ENCODE measurements at places on chromosomes 3 and 15.

DNA sequence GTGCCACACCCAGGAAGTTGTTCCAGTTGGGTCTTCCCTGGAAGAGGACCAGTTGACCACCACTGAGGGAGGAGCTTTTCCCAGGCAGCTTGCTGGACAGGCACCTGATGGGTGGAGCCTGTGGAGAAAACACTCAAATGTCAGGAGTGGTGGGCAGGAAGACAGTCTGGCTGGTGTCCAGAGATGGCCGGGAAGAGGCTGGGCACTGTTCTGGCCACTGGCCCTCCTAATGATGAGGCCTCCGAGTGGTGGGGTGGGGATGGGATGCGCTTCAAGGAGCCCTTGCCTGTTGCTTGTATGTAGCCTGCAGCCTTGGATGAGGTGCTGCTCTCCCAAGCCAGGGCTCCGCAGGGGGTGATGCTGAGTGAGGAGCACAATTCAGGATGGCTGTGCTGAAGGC lies 12.3 kb downstream of the PLEKHO2 start:
- DNase-seq, result no peak

DNA sequence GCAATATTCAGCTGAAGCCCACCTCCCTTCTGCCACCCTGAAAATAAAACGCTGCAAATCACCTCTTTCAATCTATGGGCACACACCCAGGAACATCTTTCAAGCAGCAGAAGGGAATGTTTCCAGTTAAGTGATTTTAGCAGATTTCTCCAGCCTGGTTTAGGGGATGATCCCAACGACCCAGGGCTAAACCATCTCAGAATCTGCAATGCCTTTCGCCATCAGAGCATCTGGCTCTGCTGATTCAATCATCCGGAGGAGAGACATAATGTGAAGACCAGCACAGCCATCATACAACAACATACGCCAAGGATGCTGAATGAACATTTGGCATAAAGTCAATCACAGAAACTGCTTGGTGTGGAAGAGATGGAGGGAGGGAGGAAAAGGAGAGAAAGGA lies 15.5 kb upstream of the LRRN1 start:
- no peak for DNase-seq

DNA sequence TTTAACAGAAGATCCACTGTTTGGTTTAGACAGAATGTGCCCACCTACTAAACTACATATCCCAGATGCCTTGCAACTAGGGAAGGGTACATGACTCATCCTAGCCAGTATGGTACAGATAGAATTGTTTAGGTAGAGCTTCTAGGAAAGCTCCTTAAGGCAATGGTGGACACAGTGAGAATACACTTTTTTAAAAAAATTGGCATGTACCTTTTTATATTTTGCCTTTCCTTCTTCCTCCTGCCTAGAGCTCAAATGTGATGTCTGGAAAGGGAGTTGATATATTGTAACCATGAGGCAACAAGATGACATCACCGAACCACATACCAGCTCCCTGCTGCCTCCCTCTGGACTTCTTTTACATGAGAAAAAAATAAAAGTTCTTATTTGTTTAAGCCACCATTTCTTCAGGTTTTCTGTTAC lies 14.4 kb upstream of the C3orf80 start:
- DNase-seq, result no peak

GRCh38 chr15:41849861-41850260 lies 11.2 kb downstream of the PLA2G4B start:
- no peak for DNase-seq

GRCh38 chr15:28943611-28944230 lies 57.9 kb downstream of the APBA2 start:
- no peak for DNase-seq

DNA sequence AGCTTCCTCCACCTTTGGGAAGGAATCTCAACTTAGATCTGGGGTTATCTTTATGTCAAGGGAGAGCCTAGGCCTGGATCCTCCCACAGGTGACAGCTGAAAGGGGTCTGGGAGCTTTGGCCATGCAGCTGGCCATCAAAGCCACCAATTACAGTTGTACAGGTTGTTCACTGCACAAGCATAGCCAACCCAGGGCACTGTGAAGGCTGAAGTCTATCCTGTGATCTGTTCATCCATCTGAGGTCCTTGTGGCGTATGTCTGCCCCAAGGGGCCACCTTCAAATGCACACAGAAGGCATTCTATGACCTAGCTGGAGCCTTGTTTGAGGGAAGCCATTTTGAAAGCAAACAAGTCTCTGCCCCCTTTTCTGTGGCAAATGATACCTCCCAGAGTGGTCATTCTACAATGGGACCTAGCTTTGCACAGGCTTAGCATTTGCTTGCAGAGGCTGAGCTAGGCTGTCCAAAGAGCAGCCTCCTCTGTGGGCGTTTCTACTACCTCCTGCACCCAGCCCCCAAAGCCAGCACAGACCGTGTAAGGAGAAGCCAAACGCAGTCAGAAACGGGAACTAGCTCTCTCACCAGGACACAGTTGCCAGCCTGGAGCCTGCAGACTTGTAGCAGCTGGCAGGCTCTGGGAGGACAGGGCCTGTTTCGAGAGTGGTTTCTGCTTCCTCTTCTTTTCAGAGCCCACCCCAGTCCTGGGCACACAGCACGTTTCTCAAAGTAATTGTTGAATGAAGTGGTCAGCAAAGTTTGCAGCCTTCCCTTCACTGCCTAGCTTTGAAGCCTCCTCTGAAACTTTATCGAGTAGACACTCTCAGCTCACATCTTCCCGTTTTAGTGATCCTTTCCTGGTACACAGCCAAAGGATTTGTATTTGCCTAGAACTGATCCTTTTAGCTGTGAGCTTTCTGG lies 157.3 kb upstream of the SMAD3 start:
- DNase-seq, result no peak

- DNase-seq, result peak; percentile 95
Measured at GRCh38 chr3:106345353-106346027, 476.7 kb upstream of the CBLB start.

DNA sequence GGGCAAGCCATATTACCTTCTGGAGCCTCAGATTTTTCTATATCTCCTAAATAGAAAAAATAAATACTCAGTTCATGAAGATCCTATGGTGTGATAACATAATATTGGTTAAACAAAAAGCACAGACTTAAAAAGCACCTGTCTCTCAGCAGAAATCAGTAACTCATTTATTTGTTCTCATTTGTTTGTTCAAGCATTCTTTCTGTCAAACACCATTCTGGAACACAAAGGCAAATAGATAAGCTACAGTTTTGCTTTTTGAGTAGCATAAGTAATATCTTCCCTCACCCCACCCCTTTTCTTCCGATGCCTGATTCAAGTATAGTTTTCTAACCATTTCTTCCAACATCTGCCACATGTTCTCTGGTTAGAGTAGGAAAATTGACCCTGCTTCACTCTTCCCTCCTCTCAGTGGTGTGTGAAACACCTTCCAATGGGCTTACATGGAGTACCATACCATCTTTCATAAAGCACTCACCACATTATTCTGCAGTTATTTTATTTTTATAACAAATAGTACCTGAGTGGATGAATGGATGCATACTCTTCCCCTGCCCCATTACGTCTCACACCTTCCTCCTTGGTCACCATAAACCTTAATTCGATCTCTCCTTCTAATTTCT lies 8.4 kb upstream of the IL1RAP start:
- DNase-seq, result no peak

GRCh38 chr3:133901083-133901482 lies 5.4 kb upstream of the RAB6B start:
- no peak for DNase-seq

- no peak for DNase-seq
Measured at GRCh38 chr3:49712631-49713317, 6.7 kb downstream of the AMIGO3 start.

DNA sequence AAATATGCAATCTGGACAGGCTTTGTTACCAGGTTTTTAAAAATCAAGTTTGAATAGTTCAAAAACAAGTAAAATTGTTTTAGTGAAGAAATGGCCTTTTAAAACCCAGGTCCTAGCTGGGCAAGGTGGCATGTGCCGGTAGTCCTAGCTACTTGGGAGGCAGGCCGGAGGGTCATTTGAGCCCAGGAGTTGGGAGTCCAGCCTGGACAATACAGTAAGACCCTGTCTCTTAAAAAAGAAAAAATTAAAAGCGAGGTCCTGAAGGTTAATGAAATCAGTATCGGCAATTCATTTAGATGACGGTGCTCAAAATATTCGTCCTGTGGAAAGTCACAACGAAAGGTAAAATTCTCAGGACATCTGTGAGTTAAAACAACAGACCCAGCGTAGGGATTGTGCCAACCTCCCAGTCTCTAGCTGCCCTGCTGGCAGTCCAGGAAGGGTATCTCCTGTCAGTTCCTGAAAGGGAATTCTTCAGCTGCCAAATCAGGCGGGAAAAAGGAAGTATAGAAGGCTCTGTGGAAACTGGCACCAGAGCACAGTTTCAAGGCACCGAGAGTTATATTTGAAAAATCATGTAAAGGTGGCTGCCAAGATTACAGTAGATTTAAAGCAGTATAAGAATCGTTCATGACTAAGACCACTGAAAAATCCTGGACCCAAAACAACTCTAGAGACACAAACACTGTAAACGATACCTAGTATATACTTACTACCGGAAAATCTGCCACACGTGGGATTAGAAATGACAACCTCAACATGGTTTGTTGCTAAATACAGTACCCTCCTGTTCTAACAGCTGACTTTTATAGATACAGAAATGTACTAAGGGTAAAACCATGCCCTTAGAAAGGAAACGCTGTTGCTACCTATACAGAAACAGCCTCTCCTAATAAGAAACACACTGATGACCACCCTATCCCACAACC lies 1.2 kb upstream of the ABHD17C start:
- DNase-seq, result no peak

DNA sequence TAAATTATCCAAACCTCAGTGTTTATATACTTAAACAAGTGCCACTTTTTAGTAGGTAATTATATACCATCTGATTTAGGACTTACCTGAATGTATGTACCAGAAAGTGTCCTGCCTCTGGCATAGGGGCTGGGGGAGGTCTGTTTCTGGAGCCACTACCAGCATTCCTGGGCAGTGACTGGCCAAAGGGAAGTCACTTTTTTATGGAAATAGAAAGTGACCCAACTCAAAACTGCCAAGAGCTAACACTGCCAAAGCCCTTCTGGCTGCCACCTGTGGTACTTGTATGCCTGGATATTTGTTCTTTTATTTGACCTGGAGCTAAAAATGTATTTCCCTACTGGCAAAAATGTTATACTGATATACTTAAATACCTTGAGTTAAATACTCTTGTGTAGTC lies 42.7 kb downstream of the ESYT3 start:
- DNase-seq, result no peak

DNA sequence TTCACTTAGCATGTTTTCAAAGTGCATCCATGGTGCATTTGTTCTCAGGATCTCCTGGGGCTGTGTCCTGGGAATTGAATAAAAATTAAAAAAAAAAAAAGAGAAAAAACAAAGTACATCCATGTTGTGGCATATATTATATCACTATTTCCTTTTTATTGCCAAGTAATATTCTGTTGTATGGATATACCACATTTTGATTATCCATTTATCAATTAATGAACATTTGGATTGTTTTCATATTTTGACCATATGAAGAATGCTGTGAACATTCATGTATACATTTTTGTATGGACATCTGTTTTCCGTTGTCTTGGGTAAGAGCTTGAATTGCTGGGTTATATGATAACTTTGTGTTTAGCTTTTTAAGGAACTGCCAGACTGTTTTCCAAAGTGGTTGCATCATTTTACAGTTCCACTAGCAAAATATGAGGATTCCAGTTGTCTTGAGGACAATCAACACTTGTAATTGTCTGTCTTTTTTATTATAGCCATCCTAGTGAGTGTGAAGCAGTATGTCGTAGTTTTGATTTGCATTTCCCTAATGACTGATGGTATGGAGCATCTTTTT lies 44.5 kb downstream of the CTDSPL2 start:
- DNase-seq, result peak; percentile 31

- DNase-seq, result peak; percentile 63
Measured at GRCh38 chr15:48634893-48635292, 10.6 kb downstream of the FBN1 start.

- DNase-seq, result no peak
Measured at GRCh38 chr15:96702589-96702988, 372.1 kb downstream of the NR2F2 start.

GRCh38 chr3:4582624-4583023 lies 89.5 kb downstream of the ITPR1 start:
- no peak for DNase-seq

GRCh38 chr15:55770806-55771205 lies 27.9 kb upstream of the PRTG start:
- DNase-seq, result no peak

DNA sequence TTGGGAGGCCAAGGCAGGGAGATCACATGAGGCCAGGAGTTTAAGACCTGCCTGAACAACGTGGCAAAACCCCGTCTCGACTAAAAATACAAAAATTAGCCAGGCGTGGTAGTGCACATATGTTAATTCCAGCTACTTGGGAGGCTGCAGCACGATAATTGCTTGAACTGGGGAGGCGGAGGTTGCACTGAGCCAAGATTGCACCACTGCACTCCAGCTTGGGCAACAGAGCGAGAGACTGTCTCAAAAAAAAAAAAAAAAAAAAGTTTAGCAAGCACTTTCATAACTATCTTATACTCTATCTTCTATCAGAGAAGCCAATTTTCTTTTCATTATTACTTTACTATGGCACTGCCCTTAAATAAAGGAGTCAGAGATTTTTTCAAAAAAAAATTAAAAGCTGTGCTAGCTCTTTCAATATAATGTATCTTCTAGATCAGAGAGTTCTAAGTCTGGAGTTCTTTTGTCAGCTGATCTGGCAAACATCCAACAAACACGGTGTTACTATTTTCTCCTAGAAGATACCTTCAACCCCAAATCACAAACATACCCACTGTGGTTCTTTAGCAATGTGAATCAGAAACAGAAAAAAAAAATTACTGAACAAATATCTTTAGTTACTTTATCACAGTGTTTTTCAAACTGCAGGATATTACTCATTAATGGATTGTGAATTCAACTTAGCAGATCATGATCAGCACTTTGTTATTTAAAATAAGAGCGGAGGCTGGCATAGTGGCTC lies 3.0 kb downstream of the ZNF770 start:
- DNase-seq, result no peak

DNA sequence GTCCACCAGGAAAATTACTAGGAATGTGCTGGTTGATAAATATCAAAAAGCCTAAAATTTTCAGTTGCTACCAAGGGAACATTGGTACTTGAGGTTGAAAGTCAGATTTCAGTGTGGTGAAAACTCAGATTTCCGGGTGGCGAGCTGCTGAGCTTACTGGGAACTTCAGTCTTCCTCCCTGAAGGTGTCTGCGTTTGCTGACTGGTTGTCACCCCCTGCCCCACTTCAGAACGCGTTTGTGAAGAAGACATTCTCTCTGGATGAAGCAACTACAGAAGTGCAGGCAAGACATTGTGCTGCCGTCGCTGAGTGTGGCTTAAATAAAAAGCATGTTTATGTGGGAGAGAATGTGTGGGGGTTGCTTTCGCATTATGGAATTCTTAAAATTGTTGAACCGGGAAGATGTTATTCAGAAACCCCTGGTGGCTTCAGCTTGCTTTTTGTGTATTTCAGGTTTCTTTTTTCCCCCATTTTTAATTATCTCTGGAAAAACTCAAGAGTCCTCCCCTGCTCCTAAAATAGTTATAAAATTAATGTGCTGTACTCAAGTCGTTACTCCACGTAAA lies 7.1 kb downstream of the FAM81A start:
- no peak for DNase-seq

- DNase-seq, result no peak
Measured at GRCh38 chr3:178844916-178845315, 226.7 kb downstream of the ZMAT3 start.
